ENCODE measurements at places on chromosomes 5 and 9. TPM values are rescaled to one million over a fixed set of nuclear protein-coding genes. Genes with fewer than 3 reads are reported as not detected.

Gene GAS1
- 109 TPM for total RNA-seq

Gene TAF11L9
- total RNA-seq = not detected

Gene IRX2
- 0.84 TPM for total RNA-seq

Gene CCDC107
- 50.0 TPM for total RNA-seq

DNA sequence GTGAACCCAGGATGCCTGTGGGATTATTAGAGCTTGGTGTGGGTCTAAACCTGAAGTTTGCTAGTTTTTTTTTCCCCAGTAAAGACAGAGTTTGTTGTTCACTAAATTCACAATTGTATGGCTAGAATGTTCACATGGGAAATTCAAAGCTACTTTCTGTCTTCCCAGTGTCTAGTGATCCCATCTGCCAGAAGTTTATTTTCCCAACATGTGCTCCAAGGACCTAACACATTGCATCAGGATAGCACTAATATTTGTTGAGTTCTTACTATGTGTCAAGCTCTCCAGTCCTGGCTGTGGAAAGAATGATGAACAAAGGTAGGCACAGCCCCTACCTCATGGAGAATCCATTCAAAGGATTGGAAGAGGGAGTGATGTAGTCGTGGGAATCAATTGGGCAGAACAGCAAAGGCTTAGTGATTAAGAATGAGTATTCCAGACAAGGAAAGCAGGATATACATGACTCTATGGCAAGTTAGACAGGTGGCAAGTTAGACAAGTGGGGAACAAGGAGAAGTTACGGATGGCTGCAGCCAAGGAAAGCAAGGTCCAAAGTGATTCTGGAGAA lies 521.5 kb upstream of the WWC1 start:
- no peak for DNase-seq

- no peak for DNase-seq
Observed at GRCh38 chr9:129810788-129811187, 7.8 kb downstream of the TOR1B start.

GRCh38 chr5:32320576-32320975 lies 7.8 kb upstream of the MTMR12 start:
- no peak for DNase-seq

Gene GRHPR
- 136 TPM for total RNA-seq

Gene SLC35D2
- total RNA-seq = 14.1 TPM

- no peak for DNase-seq
Observed at GRCh38 chr5:98258939-98259338, 514.5 kb upstream of the RGMB start.

Gene RAB3C
- 2.5 TPM for total RNA-seq

DNA sequence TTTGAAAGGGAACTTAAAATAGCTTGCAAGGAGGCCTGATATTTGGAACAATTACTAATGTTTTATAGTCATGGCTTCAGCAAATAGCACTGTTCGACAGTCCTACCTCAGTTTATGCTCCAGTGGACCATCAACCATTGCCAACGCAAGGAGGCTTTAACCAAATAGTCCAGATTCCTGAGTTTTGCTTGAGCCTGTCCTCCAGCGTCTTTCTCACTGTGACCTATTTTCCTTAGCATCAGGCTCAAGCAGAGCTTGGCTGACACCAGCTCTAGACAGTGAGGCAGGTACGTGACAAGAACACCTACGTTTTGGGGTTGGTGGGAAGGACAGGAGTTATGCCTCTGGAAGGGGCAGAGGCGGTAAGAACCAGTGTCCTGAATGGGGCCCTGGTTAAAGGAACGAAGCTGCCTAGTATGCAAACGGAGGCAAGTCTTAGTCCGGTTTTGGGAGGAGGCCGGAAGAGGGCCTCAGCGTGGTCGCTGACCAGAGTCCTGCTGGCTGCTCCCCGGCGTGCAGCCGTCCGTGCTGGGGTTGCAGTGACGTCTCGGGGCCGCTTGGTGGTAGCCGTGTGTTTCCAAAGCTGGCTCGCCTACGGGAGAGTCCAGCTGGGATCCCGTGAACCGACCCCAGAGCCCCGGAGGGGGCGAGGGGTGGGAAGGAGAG lies 998 bp upstream of the FGF18 start:
- DNase-seq = no peak

Gene MYMK
- total RNA-seq = not detected

DNA sequence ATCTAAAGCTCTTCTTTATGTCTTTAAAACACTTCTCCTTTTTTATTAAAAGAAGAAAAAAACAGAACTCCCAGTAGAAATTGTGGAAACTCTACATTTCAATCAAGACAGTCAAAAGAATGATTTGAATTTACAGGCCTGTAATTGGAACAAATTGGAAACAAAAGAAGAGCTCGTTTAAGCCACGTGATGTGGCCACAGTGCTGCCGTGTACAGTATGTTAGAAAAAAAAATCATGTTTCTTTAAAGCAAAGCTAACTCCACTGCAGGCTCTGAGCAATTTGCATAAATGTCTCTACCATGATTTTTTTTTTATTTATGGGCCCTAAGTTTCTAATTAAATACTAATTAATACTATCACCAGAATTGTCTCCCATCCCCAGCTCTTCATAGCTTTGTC lies 325.6 kb downstream of the ZSWIM6 start:
- no peak for DNase-seq

- DNase-seq = no peak
Observed at GRCh38 chr9:98104445-98104881, 14.6 kb downstream of the TRIM14 start.
